ENCODE measurements at places on chromosomes 5 and 9.
A peak's percentile ranks its signal among the peaks of the same experiment; 100 is the strongest.

DNA sequence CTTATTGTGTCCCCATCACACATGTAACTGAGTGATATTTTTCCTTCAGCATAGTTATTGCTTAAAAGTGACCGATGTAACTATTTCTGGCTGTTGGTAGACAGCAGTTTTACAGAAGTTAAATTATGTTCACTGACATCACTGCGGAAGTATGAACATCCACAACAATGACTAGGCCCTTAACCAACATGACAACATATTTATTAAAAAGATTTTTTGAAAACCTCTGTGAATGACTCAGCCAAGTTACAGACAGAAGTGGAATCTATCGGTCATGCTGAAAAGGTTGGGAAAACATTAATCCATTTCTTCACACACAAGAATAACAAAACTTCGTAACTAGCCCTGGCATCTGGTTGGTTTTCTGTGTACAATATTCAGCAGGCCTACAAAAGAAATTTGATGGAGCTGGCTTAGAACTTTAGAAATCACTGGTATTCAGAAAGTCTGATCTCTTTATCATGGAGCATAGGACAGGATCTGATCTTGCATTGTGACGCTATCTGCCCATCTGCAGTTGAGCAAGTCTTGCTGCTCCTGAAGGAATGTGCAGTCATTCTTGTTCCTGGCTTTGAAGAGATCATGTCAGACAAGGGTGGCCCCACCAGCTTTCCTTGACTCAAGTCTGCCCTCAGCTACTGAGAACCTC lies 6.5 kb downstream of the GLIS3 start:
- no peak for DNase-seq

- DNase-seq = no peak
Observed at GRCh38 chr9:129669141-129669718, 3.8 kb downstream of the PRRX2 start.

DNA sequence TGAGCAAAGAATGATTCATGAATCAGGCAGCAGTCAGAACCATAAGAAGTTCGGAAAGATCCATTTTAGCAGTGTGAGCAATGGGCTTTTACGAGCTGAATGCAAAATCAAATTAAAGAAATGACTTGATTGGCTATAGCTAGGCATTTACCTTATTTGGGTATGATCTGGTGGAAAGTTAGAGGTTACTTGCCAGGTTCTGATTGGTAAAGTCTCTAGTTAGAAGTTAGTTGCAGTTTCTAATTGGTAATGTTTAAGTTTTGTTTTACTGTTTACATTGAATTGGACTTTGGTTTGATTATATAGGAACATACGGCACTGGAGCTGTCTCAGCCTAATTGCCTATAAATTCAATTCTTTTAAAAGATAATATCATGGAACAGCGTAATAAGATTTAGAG lies 97.9 kb downstream of the ITGA1 start:
- no peak for DNase-seq

DNA sequence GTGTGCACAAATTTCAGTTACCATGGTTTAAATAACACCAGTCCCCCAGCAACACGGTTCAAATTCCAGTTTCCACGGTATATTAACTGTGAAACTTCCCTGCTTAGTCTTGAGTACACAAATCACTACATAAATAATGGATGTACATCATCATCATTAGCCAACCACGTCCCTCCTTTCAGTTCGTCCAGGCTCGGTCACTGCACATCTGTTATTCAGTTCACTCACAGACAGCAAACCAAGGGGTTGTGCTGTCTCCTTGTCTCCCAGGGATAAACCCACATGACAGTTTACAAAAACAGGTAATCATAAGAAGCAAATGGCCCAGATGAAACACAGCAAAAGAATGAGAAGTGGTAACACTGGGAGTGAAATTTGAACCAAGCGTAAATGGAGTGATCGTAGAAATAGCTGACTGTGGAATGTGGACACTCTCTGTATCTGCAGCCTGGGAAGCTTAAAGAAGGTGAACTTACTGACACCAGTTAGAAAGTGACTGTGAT lies 61.0 kb upstream of the RAD23B start:
- no peak for DNase-seq

- DNase-seq = no peak
Observed at GRCh38 chr5:157445745-157446411, 14.1 kb upstream of the NIPAL4 start.

GRCh38 chr9:13841746-13842462 lies 472.0 kb downstream of the NFIB start:
- no peak for DNase-seq

DNA sequence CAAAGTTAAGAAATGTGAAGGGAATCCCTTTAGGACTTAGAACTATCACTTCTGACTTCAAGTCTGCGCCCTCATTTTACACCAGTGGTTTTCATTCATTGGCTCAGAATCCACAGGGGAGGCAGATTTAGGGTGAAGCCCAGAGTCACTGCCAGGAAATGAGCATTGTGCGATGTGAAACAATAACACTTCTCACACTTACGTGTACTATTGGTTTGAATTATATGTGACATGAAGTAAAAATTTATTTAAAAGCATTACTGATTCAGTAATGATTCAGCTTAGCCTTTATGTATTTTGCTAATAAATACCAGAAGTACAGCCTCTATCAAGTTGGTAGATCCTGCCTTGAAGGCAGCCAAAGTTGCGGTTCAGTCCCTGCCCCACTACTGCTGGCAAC lies 98.6 kb downstream of the PAM start:
- DNase-seq = no peak

GRCh38 chr9:12816656-12817101 lies 41.9 kb downstream of the LURAP1L start:
- DNase-seq = no peak

DNA sequence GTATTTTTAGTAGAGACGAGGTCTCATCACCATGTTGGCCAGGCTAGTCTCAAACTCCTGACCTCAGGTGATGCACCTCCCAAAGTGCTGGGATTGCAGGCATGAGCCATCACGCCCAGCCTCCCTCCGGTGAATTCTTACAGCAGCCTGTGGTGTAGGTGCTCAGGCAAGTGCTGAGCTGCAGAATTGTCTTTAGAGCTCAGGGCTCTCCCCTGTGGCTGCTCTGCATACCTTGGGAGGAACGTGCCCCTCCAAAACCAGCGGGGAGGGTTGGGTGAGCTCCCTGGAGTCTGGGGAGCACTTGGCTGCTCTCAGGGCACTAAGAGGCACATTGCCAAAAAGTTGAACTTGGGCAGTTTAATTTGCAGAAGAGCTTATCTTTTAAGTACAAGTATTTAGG lies 29.4 kb downstream of the SECISBP2 start:
- no peak for DNase-seq

DNA sequence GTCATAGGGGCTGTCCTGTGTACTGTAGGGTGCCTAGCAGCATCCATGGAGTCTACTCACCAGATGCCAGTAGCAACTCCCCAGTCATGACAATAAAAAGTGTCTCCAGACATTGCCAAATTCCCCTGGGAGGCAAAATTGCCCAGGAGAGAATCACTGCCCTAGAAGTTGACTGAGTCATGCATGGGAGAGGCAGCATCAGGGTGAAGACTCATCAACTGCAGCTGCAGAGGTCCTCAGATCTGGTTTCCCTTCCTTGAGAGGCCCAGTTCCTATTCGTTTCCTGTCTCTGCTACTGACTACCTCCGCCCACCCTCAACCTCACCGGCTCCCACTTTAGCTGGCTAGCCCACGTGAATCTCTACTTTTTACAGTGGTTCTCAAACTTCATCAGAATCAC lies 88.6 kb upstream of the AGXT2 start:
- no peak for DNase-seq

- no peak for DNase-seq
Observed at GRCh38 chr9:129988607-129989361, 54.2 kb downstream of the FNBP1 start.

DNA sequence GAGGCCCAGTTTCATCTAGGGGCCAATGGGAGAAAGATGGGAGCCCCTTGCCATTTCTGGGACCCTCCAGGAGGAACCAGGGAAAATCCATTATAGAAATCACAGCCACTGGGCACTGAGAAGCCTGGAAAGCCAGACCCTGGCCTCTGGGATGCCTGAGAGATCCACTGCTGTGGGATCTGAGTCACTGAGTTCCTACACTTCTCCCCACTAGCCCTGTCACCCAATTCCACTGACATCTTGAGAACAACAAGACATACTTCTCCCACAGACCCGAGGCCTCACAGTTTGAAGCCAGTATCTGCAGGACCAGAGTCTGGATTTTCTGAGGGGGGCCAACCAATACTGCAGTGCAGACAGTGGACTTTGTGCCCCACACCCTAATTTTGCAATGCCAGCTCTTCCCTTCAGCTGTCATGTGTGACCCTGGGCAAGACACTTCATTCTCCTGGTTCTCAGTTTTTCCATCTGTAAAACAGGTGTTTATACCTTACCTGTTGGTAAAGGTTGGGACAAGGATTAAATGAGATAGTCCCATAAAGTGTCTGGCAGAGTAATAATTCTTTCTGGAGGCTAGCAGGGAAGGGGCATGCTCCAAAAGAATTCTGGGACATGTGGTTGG lies 46.5 kb downstream of the CXXC5 start:
- no peak for DNase-seq

GRCh38 chr9:17631396-17631795 lies 52.5 kb downstream of the SH3GL2 start:
- no peak for DNase-seq

- DNase-seq = no peak
Observed at GRCh38 chr5:143224672-143225071, 178.8 kb downstream of the NR3C1 start.

DNA sequence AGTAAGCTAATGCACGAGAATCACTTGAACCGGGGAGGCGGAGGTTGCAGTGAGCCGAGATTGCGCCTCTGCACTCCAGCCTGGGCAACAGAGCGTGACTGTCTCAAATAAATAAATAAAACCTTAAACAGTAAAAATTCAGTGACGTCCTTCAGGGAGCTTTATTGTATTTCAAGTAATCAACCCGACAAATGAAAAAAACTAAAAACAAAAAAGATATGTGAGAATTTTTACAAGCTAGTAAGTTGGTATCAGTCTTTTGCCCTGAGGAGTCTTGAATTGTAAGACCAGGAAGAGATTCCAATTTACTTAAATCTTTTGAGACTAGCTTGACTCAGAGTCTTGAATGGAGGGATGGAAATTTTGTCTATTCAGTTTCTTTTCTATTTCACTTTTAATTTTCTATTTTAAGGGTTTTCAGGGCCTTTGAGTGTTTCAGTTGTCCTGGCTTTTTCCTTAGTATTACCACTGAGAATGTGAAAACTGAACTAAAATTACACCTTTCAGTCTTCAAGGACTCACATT lies 126.0 kb upstream of the DHFR start:
- no peak for DNase-seq

DNA sequence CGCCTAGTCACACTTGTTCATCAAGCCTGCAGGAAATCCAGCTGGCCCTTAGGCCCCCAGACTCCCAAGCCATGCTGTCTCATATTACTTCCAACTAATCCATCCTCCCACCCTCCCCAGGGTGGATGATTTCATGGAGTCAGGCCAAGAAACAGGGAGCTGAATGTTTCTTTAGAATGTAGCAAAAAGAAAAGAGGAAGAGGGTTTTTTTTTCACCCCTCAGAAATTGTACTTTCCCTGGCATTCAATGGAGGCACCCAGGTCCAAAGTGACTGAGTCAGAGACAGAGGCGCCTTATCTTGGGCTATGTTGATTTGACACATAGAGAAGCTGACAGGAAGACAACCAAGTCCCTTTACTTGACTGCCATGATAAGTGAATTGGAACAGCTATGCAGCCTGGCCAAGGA lies 260.2 kb upstream of the NR4A3 start:
- DNase-seq = no peak

GRCh38 chr5:100623719-100624118 lies 88.5 kb downstream of the FAM174A start:
- no peak for DNase-seq

DNA sequence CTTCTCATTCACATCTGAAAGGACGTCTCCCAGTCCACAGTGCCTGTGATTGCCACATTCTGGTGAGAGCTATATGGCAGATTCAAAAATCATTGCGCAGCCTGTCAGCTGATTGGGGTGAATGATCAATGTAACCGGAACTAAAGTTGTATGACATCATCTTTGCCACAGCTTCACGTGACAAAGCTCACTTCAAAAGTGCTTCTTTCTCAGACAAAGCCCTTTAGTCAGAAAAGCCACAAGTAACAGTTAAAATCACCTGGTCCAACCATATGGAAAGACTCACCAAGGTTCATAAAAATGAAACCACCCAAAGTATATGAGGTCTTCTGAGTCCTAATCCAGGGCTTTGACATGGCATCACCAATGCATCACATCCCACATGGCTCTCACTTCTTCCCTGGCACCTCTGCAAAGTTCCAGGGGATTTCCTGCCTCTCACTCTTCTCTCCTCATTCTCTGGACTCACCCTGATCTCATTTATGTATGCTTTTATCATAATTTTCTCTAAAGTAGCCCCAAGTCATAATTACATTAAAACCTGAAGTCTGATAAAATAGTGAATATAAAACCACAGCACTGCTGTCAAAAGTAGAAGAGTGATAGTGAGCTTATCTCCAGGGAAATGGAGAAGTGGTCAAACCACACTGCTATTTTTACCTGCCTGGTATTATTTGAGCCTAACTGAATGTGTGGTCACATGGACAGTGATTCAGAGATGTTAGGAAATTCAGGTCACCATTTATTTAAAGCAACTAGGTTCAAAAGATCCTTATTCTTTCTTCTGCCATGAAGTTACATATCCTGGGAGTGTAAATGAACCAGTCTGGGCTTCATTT lies 193.1 kb upstream of the PTGER4 start:
- DNase-seq = peak; percentile 70

GRCh38 chr9:71630377-71630995 lies 137.8 kb downstream of the CEMIP2 start:
- no peak for DNase-seq

- DNase-seq = peak; percentile 47
Observed at GRCh38 chr5:180130876-180131740, 59.5 kb upstream of the RNF130 start.

- DNase-seq = no peak
Observed at GRCh38 chr9:128636024-128636390, 20.6 kb downstream of the DYNC2I2 start.

DNA sequence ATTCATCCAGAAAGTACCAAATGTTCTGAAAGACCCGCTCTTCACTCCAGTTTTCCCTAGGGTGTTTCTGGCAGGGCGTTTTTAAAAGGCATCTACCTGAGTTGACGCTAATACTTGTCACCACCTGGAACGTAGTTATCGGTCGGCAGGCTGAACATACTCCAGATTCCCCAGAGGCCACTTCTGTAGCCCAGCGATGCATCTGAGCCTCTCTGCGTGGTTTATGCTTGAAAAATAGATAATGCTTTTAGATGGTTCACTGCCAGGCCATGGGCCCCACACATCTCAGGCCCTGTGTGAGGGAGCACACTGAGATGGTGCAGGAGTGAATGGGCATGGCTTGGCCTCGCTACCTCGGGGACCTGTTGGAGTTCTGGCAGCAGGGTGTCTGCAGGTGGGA lies 33.0 kb upstream of the NCS1 start:
- no peak for DNase-seq

DNA sequence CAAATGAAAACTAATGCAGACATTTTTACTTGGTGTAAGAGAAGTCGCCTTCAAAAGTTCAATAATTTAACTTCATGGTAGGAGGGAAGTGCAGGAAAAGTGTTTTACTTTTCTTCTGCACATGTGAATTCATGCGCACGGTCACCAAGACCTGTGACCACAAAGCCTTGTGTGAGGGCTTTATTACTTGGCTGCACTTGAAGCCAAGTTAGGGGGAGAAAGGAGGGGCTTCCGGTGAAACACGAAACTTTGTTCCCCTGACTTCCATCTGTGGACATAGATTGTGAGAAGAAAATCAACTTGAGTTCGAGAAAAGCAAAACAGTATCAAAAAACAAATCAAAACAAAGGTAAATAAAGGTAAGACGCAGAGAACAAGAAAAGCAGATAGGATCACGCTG lies 239.9 kb downstream of the ROR2 start:
- no peak for DNase-seq

GRCh38 chr9:18114559-18115475 lies 359.1 kb upstream of the ADAMTSL1 start:
- no peak for DNase-seq

Data from activated CD8-positive, alpha-beta memory T cell treated with anti-CD3 and anti-CD28 coated beads for 24 hours (primary cell).